ENCODE measurements at places on chromosomes 3 and 15.

GRCh38 chr3:61701011-61701410 is 139.6 kb downstream of the PTPRG start:
- DNase-seq: no peak

GRCh38 chr3:15819576-15819975 is 21.8 kb upstream of the ANKRD28 start:
- DNase-seq: no peak

GRCh38 chr15:84749111-84749991 is 959 bp downstream of the ZNF592 start:
- DNase-seq: no peak

- no peak for DNase-seq
Observed at GRCh38 chr3:186359078-186359477, 3.0 kb downstream of the DGKG start.

Measured in NCI-H2107 (cell line).